CD14-positive monocyte (primary cell): ENCODE measurements at places on chromosomes 12 and 14.

DNA sequence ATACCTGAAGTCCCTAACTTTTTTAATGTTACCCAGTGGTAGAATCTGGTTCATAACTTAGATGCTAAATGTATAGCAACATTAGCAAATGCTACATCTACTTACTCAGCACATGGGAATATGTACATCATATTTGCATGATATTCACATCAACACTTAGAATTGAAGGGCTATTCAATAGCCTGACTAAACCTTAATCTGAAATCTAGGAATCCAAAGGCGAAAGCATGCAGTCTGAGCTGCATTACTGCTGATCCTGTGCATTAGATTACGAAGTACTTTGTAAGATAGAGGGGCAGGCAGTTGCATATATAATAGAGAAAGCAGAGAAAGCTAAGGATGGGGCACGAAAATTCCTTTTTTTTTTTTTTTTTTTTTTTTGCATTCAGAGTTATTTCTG, 40.4 kb downstream of the SLC38A4 start:
- no peaks in the 10 kb centered on the region for H3K36me3 ChIP-seq
- H3K27ac ChIP-seq: no peak overlapping the region
- no peak overlapping the region for H3K4me3 ChIP-seq
- no peak for DNase-seq
- H3K27me3 ChIP-seq: no peaks in the 10 kb centered on the region

- no peak overlapping the region for H3K4me3 ChIP-seq
- no peak for DNase-seq
- no peak overlapping the region for H3K27ac ChIP-seq
- no peaks in the 10 kb centered on the region for H3K4me1 ChIP-seq
- H3K27me3 ChIP-seq: no peaks in the 10 kb centered on the region
- H3K36me3 ChIP-seq: peaks cover 95% of the 10 kb centered on the region
These were observed 25.9 kb downstream of the SLC11A2 start for GRCh38 chr12:51000245-51000644.

DNA sequence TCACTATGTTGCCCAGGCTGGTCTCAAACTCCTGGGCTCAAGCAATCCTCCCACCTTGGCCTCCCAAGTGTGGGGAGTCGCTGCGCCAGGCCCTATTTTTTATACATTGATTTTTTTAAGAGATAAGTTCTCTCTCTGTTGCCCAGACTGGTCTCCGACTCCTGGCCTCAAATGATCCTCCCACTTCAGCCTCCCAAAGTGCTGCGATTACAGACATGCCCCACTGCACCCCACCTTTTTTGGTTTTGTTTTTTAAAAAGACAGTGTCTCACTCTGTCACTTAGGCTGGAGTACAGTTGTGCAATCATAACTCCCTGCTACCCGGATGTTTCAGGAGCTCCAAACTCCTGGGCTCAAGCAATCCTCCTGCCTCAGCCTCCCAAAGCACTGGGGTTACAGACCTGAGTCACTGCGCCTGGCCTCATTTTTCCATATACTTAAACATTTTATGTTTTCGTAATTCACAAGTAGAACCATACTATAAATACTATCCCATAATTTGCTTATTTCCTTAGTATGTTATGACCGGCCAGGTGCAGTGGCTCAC, 16.8 kb downstream of the HECTD1 start:
- H3K36me3 ChIP-seq: peaks cover 64% of the 10 kb centered on the region
- no peak overlapping the region for H3K27ac ChIP-seq
- H3K4me1 ChIP-seq: no peaks in the 10 kb centered on the region
- no peak overlapping the region for H3K4me3 ChIP-seq

DNA sequence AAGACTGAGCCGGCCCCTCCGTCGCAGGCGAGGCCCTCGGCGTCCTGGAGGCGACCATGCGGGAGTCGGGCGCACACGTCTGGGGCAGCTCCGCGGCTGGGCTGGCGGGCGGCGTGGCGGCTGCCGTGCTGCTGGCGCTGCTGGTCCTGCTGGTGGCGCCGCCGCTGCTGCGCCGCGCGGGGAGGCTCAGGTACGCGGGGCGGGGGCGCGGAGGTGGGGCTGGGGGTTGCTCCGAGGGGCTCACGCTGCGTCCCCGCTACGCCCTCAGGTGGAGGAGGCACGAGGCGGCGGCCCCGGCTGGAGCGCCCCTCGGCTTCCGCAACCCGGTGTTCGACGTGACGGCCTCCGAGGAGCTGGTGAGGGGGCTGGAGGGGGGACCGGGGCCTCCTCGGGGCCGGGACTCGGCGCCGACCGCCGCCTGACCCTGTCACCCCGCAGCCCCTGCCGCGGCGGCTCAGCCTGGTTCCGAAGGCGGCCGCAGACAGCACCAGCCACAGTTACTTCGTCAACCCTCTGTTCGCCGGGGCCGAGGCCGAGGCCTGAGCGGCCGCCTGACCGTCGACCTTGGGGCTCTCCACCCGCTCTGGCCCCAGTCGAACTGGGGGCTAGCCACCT, 7.8 kb downstream of the AMN start:
- H3K4me1 ChIP-seq: peaks cover 19% of the 10 kb centered on the region
- H3K36me3 ChIP-seq: no peaks in the 10 kb centered on the region
- no peak for DNase-seq

DNA sequence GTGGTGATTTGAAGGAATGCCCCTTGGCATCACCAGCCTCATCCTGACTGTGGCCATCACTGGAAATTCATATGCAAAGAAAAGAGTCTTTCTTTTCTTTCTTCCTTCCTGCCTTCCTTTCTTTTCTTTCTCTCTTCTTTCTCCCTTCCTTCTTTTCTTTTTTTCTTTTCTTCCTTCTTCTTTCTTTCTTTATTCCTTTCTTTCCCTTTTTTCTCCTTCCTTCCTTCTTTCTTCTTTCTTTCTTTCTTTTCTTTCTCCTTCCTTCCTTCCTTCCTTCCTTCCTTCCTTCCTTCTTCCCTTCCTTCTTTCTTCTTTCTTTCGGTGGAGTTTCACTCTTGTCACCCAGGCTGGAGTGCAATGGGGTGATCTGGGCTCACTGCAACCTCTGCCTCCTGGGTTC, 58.0 kb upstream of the TMEM132D start:
- H3K27ac ChIP-seq: no peak overlapping the region
- no peak for DNase-seq
- H3K27me3 ChIP-seq: no peaks in the 10 kb centered on the region
- H3K36me3 ChIP-seq: no peaks in the 10 kb centered on the region

DNA sequence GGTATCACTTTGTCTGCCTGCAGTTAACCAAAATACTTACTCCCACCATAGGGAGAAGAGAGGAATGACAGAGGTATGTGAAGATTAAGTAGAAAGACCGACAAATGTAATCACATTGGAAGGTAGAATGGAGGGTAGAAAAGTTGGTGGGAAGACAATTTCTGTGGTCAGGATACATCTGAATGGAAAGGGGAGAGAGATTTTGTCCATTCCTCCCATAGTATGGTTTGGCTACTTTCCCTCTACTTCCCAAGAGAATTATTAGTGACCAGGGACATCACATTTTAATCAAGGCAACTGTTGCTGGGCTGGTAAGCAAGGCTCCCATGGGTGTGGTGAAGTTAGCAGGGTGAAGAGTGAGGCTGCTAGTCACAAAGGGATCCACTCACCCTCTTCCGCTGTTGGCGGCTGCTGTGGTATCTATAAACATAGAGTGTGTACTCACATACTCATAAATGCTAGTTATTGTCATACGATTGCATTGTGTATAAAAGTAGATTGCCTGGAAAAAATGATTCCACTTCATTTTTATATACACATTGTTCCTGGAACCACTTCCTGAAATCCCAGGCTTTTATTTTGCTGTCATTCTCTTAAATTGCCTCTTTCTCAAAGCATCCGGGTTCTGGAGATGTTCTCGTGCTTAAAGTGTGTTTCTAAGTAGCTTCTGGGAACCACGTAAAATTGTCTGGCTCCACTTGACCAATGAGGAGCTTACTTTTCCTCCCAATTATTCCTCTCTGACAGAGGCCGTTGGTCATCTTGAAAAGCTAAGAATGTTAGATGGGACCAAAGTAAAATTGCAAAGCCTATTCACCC, 413.1 kb downstream of the ZFP36L1 start:
- H3K4me1 ChIP-seq: peaks cover 57% of the 10 kb centered on the region
- DNase-seq: no peak
- H3K27me3 ChIP-seq: no peaks in the 10 kb centered on the region
- H3K36me3 ChIP-seq: no peaks in the 10 kb centered on the region
- H3K27ac ChIP-seq: no peak overlapping the region

- no peaks in the 10 kb centered on the region for H3K4me1 ChIP-seq
- H3K36me3 ChIP-seq: no peaks in the 10 kb centered on the region
- H3K27ac ChIP-seq: no peak overlapping the region
- H3K27me3 ChIP-seq: no peaks in the 10 kb centered on the region
These were observed 9.0 kb upstream of the NOVA1 start for GRCh38 chr14:26606729-26607312.

DNA sequence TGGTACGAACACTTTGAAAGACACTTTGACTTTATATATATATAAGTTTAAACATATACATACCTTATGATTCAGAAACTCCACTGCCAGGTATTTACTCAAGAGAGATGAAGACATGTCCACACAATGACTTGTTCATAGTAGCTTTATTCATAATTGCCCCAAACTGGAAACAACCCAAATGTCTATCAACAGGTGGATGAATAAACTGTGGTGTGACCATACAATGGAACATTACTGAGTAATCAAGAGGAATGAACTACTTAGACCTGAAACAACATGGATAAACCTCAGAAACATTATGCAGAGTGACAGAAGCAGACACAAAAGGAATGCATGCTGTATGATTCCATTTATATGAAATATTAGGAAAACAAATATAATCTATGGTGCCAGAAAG, 71.1 kb downstream of the PPP1R36 start:
- no peak for DNase-seq
- H3K36me3 ChIP-seq: no peaks in the 10 kb centered on the region
- no peak overlapping the region for H3K4me3 ChIP-seq
- no peaks in the 10 kb centered on the region for H3K4me1 ChIP-seq
- H3K27me3 ChIP-seq: no peaks in the 10 kb centered on the region

GRCh38 chr12:65500091-65500900, 221.8 kb downstream of the MSRB3 start:
- no peaks in the 10 kb centered on the region for H3K27me3 ChIP-seq
- H3K36me3 ChIP-seq: no peaks in the 10 kb centered on the region
- no peak for DNase-seq
- no peak overlapping the region for H3K27ac ChIP-seq

DNA sequence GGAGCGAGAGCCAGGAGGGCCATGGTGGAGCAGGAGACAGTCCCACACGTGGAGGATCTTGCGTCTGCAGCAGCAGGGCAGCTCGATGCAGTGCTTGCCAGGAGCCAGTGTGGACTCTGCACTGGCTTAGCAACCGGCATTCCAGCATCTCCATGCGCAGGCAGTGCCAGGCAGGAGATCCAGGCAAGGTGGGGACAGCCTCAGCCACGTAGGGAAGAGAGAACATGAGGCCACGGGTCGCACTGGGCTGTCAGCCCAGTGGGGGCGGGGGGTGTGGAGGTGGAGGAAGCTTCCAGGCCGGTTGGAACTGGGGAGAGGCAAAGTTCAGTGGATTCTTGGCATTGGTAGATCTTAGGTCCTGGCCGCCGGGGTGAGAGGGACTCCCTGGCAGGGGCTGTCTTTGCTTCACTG, 121.0 kb upstream of the EVL start:
- H3K27ac ChIP-seq: no peak overlapping the region
- no peak overlapping the region for H3K4me3 ChIP-seq
- no peaks in the 10 kb centered on the region for H3K36me3 ChIP-seq
- DNase-seq: no peak
- peaks cover 16% of the 10 kb centered on the region for H3K27me3 ChIP-seq
- peaks cover 18% of the 10 kb centered on the region for H3K4me1 ChIP-seq

GRCh38 chr12:132484891-132485441, 5.0 kb upstream of the FBRSL1 start:
- no peak overlapping the region for H3K4me3 ChIP-seq
- no peaks in the 10 kb centered on the region for H3K27me3 ChIP-seq
- peaks cover 51% of the 10 kb centered on the region for H3K4me1 ChIP-seq
- DNase-seq: no peak
- H3K36me3 ChIP-seq: no peaks in the 10 kb centered on the region

GRCh38 chr14:60514741-60515491, 6.0 kb downstream of the SIX6 start:
- H3K27ac ChIP-seq: no peak overlapping the region

DNA sequence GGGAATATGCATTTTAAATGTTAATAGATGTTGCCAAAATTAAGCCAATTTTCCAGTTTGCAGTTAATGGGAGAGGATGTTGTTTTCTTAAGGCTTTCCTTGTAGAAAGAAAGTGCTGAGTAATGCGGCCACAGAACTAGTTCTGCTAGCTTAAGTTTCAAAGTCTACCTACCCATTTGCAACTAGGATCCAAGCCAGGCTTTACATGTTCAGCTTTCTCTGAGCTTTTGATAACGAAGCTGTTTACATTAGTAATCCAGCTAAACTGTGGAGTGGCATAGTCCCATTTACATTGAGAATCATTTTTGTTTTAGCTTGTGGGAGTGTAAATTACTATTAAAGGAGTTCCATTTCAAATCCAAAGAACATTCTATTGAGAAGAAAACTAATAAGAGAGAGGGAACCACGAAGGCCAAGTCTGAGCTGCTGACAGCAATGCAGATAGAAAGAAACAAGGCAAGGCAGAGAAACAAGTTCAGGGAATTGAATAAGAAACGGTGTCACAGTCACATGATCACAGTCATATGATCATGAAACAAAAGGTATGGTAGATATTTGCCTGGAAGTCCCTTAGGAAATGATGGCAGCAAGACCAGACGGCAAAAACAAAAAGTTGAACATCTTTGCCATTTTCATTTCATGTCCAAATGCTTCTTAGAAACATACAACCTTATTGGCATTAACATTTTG, 274.9 kb downstream of the PAWR start:
- H3K36me3 ChIP-seq: no peaks in the 10 kb centered on the region
- H3K4me3 ChIP-seq: no peak overlapping the region
- no peak for DNase-seq
- H3K27ac ChIP-seq: no peak overlapping the region

- peaks cover 29% of the 10 kb centered on the region for H3K4me1 ChIP-seq
- H3K4me3 ChIP-seq: no peak overlapping the region
- no peak overlapping the region for H3K27ac ChIP-seq
- no peaks in the 10 kb centered on the region for H3K27me3 ChIP-seq
- H3K36me3 ChIP-seq: no peaks in the 10 kb centered on the region
- DNase-seq: peak; percentile 72
These were observed 3.0 kb downstream of the SDSL start for GRCh38 chr12:113424915-113425823.

- no peaks in the 10 kb centered on the region for H3K27me3 ChIP-seq
- no peak overlapping the region for H3K4me3 ChIP-seq
- no peak for DNase-seq
- no peaks in the 10 kb centered on the region for H3K36me3 ChIP-seq
- H3K4me1 ChIP-seq: no peaks in the 10 kb centered on the region
These were observed 131.6 kb downstream of the PPFIA2 start for GRCh38 chr12:81627336-81628189.

DNA sequence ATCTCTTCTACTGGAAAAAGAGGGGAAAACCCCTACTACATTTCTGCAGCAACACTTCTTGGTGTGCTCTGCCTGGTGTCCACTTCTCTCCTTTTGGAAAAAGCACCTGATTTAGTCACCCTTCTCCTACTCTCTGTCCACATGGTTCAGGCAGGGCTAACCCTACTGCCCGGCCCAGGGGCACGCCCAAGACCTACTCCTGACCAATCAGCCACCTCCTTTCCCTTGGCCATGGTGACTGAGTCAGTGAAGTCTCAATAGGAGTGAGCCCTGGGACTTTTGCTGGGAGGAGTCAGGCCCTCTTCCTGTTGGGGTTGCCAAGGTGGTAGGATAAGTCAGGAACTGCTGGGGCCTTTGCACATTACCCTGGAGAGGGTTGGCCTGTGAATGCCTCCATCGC, 52.5 kb upstream of the MYL2 start:
- no peak for DNase-seq
- no peaks in the 10 kb centered on the region for H3K36me3 ChIP-seq
- no peaks in the 10 kb centered on the region for H3K4me1 ChIP-seq
- no peaks in the 10 kb centered on the region for H3K27me3 ChIP-seq
